ENCODE measurements at places on chromosomes 11 and 22.

- no peak for DNase-seq
Observed at GRCh38 chr11:77107950-77108349, 5.3 kb downstream of the OMP start.

- DNase-seq: no peak
Observed at GRCh38 chr22:48055185-48055584, 1292.7 kb downstream of the TBC1D22A start.

DNA sequence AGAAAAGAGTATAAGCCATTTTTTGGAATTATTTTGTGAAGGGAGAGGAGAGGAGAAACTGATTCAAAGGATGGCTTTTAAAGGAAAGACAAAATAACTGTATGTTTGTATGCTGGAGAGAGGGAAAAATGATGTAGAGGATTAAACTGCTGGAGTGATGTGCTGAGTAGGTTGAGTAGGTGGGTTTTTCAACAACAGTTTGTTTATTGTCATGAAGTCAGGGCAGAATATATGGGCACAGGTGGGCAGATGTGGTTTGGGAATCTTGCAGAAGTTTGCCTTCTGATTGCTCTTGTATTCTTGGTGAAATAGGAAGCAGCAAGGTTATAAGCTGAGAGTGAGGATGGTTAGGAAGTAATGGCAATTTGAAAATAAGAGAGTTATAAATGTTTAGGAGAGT lies 12.1 kb downstream of the SYT9 start:
- no peak for DNase-seq

- no peak for DNase-seq
Observed at GRCh38 chr22:28296452-28296851, 377.4 kb upstream of the PITPNB start.

DNA sequence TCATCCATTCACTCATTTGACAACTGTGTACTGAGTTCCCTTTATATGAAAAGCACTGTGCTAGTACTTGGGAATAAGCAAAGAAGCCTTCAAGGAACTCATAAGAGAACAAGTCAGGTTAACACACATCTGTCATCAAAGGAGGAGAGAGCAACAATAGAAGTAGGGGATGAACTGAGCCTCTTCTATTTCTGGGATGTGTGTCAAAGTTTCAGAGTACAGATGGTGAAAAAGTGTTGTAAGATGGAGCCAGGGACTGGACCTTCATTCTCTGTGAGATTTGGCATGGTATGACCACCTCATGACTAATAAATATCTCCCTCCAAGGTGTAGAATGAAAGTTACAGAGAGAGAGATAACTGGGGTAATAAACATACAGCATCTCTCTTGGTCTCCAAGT lies 349.8 kb upstream of the PLET1 start:
- DNase-seq: no peak

DNA sequence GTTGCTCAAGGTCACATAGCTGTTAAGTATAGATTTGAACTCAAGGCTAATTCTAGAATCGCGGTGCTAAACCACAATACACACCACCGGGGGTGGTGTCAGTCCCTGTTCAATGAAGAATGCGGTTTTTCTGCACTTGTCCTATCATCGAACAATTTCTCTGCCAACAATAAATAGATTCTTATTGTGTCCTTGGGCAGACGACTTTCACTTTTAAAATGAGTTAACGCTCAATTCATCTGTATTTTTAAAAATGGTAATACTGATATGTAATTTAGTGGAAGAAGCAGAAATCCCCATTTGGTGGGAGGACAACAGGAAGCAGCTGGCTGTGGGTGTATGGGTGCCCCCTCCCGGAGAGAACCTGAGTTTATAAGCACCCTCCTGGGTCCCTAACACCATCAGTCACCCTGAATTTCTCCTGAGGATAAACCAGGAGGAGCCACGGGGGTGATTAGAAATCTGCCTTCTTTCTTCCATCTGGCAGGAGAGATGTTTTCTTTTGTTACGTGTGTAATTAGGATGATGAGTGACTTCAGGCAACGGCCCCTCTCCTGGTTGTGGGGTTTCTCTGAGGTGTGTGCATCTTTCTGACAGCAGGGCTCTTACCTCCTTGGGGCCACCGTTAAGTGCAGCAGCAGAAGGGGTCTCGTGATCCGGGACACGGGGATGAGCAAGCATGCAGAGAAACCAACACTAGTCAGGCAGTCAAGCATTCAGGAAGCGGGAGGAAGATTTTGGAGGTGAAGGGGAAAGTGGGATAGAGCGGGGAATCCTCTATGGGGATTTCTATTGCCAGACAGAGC lies 87.7 kb downstream of the GRAMD1B start:
- no peak for DNase-seq

DNA sequence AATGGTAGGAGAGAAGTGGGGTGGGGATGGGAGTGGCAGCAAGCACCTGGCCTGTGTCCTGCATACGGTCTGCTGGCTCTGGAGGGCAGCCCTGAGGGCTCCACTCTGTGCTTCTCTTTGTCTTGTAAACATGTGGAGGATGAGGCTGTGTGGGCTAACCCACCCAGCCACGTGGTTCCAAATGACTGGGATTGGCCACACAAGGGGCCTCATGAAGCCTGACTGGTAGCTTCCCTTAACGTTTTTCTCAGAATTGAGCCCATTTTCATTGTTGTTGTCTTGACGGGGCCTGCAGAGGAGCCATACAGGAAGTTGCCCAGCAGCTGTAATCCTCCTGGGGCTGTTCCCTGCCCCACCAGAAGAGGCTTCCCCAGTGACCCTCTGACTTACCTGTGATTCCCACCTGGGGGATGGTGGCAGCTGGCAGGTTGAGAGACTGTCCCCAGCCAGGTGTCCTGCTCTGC lies 18.0 kb downstream of the DERL3 start:
- no peak for DNase-seq

GRCh38 chr11:19672586-19673206 lies 39.9 kb upstream of the NAV2 start:
- DNase-seq: no peak

- no peak for DNase-seq
Observed at GRCh38 chr11:32152821-32153220, 61.9 kb downstream of the RCN1 start.

DNA sequence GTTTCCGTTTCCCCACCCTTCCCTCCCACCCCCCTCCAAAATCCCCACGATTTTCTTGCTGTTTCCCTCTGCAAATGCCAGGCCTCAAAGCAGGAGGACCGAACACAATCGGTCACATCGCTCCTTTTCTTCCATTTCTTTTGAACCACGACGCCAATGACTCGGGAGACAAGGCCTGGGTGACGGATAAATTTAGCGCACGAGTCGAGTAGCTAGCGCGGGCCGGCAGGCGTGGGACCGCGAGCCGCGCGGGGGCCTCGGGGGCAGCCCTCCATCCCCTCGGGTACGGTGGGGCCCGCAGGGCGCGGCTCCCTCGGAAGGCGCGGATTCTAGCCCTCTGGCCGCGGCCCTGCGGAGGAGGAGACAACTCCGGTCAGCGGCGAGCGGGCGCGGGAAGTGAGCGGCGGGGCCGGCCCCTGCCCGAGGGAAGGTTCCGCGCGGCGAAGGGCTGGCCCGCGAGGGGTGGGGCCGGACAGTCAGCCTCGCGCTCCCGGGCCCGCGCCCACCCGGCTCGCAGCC lies 414 bp downstream of the JOSD1 start:
- no peak for DNase-seq

- DNase-seq: peak; percentile 20
Observed at GRCh38 chr11:91248199-91248807, 976.3 kb upstream of the FAT3 start.

GRCh38 chr22:25702040-25702439 lies 39.9 kb upstream of the MYO18B start:
- no peak for DNase-seq

DNA sequence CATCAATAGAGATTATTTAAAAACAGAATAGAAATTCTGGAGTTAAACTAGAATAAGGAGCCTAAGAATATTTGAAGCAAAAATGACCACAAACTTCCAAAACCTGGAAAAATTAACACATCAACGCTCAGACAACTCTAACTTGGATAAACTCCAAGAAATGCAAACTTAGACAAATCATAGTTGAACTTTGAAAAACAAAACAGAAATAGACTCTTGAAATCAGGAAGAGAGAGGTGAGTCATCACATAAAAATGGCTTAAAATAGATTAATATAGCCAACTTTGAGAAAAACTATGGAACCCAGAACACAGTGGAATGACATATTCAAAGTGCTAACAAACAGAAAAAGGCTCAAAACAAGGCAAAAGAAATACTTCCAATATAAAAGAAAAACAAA lies 974.2 kb downstream of the JRKL start:
- DNase-seq: no peak

DNA sequence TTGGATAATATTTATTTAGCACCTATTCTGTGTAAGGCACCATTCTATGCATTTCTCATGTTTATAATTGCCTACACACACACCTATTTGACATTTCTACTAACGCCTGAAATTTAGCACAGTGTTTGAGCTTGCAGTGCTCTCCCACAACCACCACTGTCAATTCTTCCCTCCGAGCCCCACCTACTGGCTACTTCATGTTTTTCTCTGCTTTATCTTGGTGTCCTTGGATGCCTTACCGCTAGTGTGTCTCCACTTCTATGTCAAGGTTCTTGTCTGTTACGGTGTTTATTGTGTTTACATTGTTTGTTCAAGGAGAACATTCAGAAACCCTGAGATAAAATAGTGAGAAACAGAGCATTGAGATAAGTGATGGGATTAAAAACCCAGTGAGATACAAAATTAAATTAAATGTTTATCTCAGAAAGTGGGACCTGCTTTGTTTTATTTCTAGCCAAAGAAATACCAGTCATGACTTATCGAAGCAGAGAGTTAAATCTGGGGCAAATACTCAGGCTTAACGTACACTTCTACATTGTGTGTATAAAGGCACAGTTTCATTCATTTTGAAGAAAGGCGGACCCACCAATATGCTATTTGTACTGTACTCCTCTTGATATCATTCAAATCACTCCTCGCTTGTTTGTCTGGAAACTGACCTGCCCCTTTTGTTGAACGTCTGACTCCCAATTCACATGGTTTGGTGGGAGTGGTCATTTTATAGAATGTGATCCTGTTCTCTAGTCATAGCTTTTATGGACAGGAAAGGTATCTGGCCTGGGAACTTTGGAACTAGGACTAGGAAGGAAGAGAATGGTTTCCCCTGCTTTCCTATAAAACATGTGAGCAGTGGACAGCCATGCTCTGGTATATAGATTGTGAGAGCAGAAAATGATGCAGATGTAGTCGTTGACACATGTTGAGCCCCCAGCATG lies 39.2 kb upstream of the SLC36A4 start:
- DNase-seq: peak; percentile 36

- DNase-seq: no peak
Observed at GRCh38 chr11:830295-831117, 2.2 kb upstream of the CD151 start.

DNA sequence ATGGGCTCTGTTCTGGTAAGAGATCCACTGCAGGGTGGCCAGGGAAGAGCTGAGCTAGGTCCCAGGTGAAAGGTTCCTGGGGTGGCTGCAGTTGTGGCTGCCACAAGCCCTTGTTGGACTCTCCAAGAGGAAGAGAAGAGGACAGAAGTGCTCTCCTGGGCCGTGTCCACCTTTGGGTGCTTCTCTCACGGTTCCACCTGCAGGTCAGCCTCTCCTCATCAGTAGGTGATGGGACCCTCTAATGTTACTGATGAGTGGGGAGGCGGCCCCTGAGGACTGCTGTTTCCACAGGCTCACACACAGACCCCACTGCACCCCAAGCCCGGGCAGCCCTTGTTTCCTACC lies 804.9 kb downstream of the BRD1 start:
- no peak for DNase-seq

DNA sequence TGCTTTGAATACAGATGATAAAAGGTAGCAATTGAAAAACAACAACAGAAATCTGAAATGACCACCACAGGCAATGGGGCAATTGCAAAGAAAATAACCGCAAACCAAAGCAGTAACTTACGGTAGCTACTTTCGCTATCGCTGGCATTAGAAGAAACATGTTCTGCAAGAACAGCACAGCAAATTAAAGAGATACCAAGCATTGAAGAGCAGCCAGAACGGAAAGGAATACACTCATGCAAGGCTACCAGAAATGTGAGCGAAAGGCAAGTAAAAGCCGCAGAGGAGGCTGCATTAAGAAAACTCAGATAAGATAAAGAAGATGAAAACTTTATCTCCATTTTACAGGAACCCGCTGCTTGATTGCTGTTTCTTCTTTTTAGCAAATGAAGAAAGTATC lies 194.1 kb upstream of the CCDC90B start:
- no peak for DNase-seq

- no peak for DNase-seq
Observed at GRCh38 chr11:89625171-89625570, 84.9 kb upstream of the TRIM77 start.

DNA sequence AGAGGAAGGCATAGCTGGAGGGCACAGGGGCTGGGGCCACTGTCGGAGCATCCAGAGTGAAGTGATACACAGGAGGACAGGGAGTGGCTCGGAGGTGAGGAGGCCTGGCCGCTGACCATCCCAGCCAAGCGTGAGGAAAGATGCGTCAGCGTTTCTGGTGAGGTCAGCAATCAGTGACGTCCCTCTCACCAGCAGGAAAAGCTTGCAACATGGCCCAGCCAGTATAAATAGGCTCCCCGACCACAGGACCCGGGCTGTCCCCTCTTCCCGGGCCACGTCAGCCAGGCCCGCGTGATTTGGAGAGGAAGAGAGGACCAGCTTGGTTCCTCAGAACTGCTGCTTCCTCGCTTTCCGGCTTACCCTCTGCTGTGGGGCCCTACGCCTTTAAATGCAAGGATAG lies 4.2 kb upstream of the OSM start:
- no peak for DNase-seq

GRCh38 chr11:57248780-57249383 lies 11.8 kb upstream of the APLNR start:
- DNase-seq: peak; percentile 77

- DNase-seq: peak; percentile 27
Observed at GRCh38 chr11:1050581-1051355, 14.2 kb upstream of the MUC6 start.

GRCh38 chr11:5737091-5737490 lies 843 bp downstream of the OR56B1 start:
- DNase-seq: no peak

DNA sequence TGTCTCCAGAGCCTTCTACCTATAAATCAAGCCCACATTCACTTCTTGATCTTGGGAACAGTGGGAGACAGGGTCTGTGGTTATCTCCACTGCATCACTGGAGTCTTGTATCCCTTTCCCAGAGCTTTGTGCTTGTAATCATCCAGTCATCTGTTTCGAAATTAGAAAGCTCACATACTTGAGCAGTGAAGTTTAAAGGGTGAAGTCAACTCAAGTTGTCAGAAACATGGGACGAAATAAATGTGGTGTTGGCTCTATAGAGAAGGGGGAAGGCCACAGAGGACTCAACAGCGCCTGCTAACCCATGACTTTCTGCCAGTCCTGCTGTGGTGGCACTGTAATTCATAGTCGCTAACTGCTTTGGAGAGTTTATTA lies 197.5 kb downstream of the DBX1 start:
- DNase-seq: no peak

- peak; percentile 46 for DNase-seq
Observed at GRCh38 chr11:64996710-64997380, at the start of gene BATF2. Gene BATF2 (minus strand): TSS chr11:64996971. CDS start chr11:64996914, 57 bp downstream.

GRCh38 chr22:47786650-47787290 lies 1024.3 kb downstream of the TBC1D22A start:
- no peak for DNase-seq

- DNase-seq: no peak
Observed at GRCh38 chr11:131295986-131296385, 74.4 kb upstream of the NTM start.

Measured in NT2/D1 (cell line).